ENCODE measurements at places on chromosomes 7 and 10. TPM values are rescaled to one million over a fixed set of nuclear protein-coding genes. Genes with fewer than 3 reads are reported as not detected.

SMURF1 gene
- 17.8 TPM for total RNA-seq

CALHM3 gene
- total RNA-seq: not detected

ABCC2 gene
- total RNA-seq: 1.6 TPM

AEBP1 gene
- 15.5 TPM for total RNA-seq

ARPC1A gene
- total RNA-seq: 203 TPM

ELMO1 gene
- total RNA-seq: 5.6 TPM

GIMAP2 gene
- total RNA-seq: 0.55 TPM

OSBPL3 gene
- 8.1 TPM for total RNA-seq

MRC1 gene
- total RNA-seq: under 0.01 TPM

DNTT gene
- not detected for total RNA-seq

CNPY1 gene
- total RNA-seq: not detected

NEUROG3 gene
- not detected for total RNA-seq

SLC26A4 gene
- 0.65 TPM for total RNA-seq

GARIN1A gene
- total RNA-seq: 0.43 TPM

ATXN7L1 gene
- total RNA-seq: 5.3 TPM

UCMA gene
- total RNA-seq: not detected

FZD1 gene
- 15.6 TPM for total RNA-seq

FAM200A gene
- 5.5 TPM for total RNA-seq

Data from smooth muscle cell of bladder (primary cell).